DMS 273 treated with DMSO at 0.1 percent for 48 hours (cell line): ENCODE measurements at places on chromosomes 1 and 21.

GRCh38 chr21:44889625-44890337, 16.3 kb upstream of the PTTG1IP start:
- DNase-seq = no peak

DNA sequence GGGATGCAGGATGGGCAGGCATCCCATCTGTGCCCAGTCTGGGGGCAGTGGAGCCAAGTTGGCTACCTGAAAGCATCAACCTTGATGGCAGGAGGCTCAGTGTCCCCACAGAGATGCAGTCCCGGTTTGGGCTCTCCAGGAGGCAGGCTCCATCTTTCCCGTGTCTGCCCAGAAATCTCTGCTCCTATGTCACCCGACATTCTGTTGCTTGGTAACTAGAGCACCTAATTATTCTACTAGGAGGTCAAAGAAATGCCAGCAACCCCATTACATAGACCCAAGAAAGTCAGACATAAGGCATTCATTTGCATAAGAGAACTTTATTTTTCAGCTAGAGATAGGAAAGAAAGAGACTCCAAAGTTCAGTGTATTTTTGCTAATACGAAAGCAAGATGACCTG, 100.3 kb upstream of the BACE2 start:
- DNase-seq = no peak

DNA sequence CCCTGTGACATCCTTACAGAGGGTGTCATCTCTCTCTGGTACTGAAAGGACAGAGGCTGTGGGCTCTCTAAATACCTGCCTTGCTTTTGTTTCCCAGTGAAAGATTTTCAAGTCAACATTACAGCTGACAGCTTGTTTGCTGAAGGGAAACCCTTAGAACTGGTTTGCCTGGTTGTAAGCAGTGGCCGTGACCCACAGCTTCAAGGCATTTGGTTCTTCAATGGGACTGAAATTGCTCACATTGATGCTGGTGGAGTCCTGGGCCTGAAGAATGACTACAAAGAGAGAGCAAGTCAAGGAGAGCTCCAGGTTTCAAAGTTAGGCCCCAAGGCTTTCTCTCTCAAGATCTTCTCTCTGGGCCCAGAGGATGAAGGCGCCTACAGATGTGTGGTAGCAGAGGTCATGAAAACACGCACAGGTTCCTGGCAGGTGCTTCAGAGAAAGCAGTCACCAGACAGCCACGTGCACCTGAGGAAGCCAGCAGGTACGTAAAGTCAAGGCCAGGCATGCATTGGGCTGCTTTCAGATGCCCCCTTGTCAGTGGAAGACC, 11.8 kb downstream of the CD101 start:
- no peak for DNase-seq

- DNase-seq = no peak
These were observed 38.9 kb downstream of the CCDC18 start for GRCh38 chr1:93219443-93219842.

GRCh38 chr1:4020449-4020848, 120.4 kb upstream of the C1orf174 start:
- no peak for DNase-seq

- DNase-seq = no peak
These were observed 395 bp upstream of the MIB2 start for GRCh38 chr1:1614954-1615255.

- no peak for DNase-seq
These were observed 339.5 kb downstream of the PTPRU start for GRCh38 chr1:29575826-29576225.

DNA sequence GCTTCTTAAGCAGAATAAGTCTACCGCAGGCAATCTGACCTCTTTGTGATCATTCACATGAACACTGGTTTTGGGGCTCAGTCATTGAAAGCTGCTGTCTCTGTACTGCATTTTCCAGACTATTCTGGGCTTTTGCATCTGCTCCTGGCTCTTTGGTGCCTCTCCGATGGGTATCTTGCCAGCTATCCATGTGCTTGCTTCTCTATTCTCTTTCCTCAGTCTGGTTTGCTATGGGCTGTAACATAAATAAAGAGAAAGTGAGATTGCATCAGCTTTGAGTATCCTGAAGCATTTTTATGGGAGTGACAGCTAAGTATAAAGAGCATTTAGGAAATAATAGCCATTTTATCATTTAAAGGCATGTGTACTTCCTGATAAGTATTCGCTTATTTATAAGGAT, 70.7 kb downstream of the C1orf21 start:
- DNase-seq = no peak

DNA sequence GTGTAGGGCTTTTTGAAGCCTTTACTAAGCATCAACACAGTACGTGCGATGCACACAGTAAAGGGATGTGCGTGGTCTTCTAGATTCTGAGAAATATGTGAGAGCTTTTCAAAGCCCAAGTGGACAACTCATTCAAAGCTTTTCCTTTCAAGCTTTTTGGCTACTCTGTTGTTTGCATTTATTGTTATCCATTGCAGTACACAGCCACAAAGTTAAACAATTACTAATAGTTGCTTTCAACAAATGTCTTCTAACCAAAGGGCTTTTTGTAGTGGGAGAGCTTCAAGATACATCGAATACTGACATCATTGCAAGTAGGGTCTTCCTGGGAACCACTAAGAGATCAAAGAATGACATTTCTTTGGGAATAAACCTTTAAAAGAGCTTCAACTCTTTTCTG, 97.9 kb upstream of the ETV3 start:
- no peak for DNase-seq

DNA sequence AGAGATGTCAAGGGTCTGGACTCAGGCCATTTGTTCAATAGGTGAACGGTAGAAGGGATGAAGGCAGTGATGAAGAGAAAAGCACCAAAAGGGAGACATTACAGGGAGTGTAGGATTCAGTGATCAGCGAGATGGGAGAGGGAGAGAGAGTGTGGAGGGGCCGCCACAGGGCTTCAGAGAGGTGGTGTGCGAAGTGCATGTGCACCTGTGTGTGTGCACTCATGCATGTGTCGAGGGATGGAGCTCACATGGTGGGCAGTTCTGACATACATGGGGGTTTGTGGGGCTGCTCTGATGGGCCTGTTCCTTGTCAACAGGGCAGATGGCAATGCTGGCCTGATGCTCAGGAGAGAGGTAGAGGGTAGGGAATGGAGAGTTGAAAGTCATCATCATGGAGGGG, 11.4 kb upstream of the KCNA2 start:
- no peak for DNase-seq

DNA sequence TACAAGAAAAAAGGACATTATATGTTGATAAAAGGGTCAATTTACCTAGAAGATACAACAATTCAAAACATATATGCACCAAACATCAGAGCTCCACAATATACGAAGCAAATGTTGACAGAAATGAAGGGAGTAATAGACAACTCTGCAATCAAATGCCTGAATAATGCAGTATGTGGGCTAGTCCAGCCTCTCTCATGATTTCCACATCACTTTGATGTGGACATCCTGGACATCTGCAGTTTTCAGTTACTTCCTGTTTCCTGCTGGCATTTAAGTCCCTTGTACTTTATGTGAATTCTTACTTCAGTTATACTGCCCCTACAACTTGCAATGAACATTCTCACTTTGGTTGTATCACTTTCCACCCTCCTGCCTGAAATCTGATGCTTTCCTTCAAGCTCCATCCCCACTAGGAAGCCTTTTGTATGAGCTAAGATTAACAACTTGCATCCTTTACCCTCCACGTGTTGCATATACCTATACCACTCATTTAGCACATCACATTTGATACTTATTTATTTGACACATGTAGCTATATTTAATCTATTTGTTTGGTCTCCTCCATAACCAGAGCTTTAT, 36.7 kb downstream of the DISC1 start:
- no peak for DNase-seq

DNA sequence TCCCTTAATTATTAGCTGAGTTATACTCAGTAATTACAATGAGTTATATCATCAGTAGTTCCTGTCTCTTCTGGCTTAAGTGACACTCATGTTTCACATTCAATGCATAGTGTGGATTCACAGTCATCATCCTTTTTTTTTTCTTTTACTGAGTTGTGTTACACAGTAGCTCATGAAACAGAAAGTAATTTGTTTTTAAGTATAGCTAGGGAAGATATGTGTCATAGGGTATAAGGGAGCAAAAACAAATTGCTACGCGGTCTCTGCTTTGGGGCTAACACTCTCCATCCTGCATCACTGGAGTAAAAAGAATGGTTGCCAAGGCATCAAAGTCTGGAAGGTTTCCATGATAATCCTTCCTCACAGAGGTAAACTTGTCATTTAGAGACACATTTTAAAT, 971.7 kb upstream of the NCAM2 start:
- DNase-seq = no peak

DNA sequence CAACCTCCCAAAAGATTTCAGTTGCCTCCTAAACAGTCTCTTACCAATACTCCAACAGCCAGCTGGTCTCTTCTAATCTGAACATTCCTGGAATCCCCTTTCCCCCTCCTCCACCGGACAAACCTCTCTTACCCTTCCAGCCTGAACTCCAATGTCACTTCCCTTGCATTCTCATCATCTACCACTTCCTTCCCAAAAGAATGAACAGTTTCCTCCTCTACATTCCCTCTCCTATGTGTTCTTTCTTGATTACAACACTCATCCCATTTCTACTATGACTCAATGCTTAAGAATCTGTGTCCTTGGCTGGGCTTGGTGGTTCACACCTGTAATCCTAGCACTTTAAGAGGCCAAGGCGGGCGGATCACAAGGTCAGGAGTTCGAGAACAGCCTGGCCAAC, 417.1 kb downstream of the SETD4 start:
- DNase-seq = no peak

GRCh38 chr1:20223106-20223505, 36.8 kb upstream of the PLA2G2C start:
- DNase-seq = no peak

GRCh38 chr1:11982010-11982392, 1.8 kb downstream of the MFN2 start:
- no peak for DNase-seq

DNA sequence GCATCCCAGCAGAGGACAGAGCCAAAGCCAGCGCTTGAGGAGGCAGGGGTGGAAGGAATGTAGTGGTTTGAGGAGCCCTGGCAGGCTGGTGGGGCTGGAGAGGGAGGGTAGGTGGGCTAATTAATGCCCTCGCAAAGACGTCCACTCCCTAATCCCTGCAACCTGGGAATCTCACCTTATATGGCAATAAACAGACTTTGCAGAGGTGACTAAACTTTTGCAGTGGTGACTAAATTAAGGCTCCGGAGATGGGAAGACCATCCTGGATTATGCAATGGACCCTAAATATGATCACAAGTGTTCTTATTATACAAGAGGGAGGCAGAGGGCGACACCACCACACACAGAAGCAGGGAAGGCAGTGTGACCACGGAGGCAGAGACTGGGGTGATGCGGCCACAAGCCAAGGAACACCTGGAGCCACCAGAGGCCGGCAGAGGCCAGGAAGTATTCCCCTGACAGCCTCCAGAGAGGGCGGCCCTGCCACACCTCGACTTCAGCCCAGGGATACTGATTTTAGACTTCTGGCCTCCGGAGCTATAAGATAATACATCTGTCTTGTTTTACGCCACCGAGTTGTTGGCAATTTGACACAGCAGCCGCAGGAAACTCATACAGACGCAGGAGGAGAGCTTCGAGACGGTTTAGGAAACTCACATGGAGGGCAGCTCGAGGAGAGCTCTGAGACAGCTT, 23.1 kb upstream of the NPPB start:
- no peak for DNase-seq

GRCh38 chr1:46284058-46284457, 19.4 kb downstream of the LRRC41 start:
- DNase-seq = no peak

- DNase-seq = no peak
These were observed 23.8 kb downstream of the WNT3A start for GRCh38 chr1:228030451-228031201.

DNA sequence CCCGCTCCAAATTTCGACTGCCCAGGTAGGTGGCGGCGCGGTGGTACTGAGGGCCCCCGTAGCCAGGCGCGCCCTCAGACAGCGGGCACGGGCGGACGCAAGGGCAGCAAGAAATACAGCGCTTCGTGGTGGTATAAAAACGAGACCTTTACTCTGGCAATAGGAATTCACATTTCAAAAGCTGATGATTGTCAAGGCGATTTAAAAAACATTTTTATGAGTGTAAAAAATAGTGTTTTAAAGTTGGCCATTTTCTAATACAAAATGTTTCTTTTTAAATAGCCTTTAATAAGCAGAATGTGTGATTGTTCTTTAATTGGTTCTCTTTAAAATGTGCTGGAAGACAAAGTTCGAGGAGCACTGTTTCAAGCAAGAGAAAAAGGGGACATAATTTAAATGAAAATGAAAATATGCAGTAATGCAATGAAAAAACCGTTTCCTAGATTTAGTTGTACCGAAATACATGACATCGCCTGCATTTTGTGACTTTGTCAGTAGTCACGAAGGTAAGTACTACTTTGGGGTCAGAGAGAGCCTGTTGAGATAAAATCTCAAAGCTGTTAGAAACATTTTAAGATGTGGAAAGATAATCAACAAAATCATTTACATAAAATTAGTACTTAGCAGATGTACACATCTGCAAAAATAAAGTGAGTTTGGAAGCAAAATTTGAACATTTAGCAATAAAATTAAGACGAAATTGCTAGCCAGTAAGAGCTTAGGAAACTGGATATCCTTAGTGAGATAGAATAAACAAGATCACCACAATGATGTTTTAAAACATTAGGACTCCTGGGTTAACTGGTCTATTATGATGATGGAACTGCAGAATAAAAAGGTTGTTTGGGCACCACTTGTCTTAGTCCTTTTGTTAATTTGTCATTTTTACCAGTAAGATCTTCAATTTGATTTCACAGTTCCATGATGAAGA, 1.1 kb upstream of the PSMG1 start:
- no peak for DNase-seq

- no peak for DNase-seq
These were observed 116.1 kb upstream of the GORAB start for GRCh38 chr1:170415710-170416372.

GRCh38 chr21:37412603-37413360, 46.2 kb downstream of the DYRK1A start:
- DNase-seq = no peak

- no peak for DNase-seq
These were observed 72.8 kb downstream of the MORN1 start for GRCh38 chr1:2318314-2319278.

DNA sequence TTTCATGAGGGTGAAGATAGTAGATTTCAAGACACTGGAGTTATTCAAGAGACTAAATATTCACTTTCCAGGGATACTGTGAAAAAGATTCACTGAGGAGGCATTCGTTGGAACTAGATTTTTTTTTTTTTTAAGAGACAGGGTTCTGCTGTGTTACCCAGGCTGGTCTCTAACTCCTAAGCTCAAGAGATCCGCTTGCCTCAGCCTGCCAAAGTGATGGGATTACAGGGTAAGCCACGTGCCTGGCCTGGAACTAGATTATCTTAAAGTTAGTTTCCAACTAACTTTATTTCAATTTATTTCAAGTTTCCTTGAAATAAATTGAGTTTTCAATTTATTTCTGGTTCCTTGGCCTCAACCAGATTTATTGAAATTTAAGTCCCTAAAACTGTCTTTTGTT, 24.3 kb upstream of the MCL1 start:
- DNase-seq = no peak

DNA sequence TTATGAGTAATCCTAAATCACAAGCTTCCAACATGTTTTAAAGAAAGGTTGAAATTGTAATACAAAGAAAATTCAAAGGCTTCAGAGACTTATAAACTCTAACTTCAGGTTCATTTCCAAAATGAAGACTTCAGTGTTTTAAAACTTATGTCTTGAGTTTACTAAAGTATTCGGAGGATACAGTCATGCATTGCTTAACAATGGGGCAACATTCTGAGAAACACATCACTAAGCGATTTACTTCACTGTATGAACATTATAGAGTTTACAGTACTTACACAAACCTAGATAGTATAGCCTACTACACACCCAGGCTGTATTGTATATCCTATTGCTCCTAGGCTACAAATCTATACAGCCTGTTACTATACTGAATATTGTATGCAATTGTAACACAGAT, 38.3 kb downstream of the CEP170 start:
- no peak for DNase-seq
